ENCODE measurements at places on chromosomes 7 and 10.

GRCh38 chr7:157056957-157057902 is 46.8 kb upstream of the MNX1 start:
- peak; percentile 29 for DNase-seq

- no peak for DNase-seq
These were observed 228.9 kb upstream of the CELF2 start for GRCh38 chr10:10788761-10789160.

DNA sequence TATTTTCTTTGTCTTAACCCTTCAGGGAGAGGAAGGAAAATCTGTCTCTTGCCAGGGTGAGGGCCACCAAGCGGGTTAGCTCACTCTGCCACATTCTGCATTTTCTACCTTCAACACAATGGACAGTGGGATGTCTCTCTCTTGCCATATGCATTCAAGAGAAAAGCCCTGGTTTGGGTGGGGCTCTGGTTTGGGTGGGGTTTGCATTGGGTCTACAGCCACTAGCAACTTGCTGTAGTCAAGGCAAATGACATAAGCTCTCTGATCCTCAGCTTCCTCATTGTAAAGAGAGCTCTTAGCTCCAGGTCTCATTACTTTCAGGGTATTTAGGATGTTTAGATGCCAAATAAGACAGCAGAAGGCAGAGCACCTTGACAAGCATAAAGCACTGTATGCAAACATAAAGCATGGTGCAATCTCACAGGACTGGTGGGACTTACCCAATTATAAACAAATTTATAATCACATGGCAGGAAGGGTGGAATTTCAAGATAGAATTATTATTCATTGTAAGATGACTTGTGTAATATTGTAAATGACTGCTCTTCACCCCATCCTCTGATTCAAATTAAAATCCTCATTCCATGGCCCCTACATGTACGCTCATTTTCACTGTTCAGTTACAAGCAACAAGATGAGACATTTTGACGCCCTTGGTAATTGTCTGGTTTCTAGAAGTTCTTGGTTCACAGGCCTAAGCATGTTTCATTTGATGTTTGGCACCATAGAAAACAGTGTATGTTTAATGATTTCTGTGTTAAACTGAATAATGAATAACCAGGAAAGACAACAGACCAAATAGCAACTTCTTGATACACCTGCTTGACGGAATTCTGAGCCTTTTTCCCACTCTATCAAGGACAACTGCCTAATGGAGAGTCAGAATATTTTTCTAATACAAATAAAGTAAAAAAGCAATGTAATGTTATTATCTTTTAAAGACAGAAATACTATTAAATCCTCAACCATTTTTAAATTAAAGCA is 258.9 kb downstream of the KCNMA1 start:
- DNase-seq = no peak

DNA sequence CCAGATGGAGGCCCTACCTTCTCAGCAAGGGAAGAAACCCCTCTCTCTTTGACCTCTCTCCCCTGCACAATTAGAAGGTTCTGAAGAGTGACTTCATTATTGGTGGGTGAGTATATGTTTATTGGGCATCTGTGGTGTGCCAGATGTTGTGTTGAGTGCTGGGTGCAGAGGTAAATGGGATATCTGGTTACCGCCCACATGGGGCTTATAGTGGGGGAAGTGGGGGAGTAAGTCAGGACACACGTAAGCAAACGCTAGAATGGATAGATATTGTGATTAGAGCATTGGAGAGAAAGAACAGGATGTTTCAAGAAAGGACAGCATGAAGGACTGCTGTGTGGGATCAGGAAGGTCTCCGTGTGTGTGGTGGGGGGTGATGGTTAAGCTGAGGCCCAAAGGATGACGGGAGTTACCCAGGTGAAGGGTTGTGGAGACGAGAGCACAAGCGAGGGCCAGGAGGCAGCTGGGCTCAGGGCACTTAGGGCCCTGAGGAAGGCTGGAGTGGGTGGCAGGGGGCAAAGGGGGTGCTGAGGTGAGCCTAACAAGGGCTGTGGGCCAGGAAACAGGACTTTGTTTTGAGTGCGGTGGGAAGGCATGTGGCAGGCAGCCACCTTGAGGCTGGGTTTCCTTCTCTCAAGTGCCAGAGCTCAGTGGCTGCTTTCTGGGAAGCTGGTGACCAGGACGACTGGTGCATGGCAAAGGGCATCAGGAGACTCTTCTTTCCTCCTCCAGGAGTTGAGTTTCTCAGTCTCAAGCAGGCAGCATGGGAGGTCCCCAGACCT is 299.9 kb downstream of the RPS24 start:
- peak; percentile 22 for DNase-seq

DNA sequence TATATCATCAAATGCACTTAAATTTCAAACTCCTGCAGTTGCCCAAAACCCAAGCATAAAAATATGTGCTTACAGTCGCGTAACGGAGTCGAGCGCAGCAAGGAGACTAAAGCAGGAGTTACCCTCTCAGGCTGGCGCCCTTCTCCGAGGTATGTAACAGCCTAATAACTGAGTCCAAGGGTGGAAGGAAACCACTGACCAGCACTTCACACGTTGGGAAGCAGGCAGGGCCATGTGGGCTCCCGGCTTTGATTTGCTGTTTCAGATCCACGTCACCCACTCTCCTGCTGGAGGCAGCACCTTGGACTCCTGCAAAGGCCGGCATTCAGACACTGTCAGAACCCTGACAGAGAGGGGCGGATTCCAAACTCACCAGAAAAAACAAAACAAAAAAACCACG is 123.8 kb downstream of the DIP2C start:
- no peak for DNase-seq

GRCh38 chr10:123633106-123633505 is 33.0 kb upstream of the GPR26 start:
- peak; percentile 50 for DNase-seq

DNA sequence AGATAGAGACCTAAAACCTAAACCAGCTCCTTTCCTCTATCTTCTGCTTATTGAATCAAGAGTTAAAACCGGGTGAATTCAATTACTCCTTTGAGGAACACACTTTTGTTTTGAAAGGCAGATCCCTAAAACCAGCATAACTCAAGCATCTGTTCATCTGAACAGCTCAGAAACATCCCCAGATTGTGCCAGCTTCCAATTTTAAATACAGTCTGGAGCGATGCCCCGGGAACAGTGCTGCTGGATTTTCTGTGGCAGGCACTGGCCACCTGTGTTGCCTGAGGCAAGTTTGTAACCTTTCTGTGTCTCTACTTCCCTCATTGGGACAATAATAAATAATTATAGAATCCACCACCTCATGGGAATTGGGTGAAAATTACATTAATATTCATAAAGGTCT is 281.4 kb upstream of the NFE2L3 start:
- DNase-seq = no peak

DNA sequence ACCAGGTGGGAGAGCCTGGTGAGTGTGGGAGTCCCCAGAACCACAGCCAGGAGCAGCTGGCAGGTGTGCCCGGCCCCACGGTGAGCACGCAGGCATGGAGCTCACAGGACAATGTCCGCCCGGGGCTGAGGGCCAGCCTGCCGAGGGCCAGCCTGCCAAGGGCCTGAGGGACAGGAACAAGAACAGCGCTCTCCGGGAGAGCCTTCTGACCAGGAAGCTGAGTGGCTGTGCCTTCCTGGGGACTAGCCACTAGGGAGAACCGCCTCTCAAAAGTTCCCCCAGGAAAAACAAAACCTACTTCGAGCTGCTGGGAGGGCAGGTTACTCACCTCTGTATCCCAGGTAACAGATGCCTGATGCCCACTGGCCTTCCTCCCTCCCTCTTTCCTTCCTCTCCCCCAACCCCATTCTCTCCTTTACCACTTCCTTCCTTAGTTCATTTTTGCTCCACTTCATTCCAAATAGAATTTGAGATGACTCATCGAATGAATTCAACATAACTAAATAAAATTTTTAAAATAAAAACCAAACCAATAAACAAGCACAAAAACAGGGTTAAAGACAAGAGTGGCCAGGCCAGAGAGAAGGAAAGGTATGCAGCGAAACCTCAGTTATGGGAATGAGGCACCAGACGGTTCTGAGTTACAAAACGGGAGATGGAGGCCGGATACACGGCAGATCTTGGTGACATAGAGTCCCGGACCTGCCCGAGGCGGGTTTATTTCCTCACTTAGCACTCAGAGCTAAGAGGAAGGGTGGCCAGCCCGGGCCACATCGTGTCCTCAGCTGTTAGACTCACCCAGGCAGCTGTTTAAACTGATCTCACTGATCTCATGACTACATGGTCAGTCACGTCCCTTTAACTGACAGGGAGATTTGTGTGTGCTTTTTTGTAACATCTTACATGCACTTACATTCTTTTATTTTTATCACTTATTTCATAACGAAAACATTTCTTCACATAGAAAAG is 128.5 kb downstream of the TNS3 start:
- peak; percentile 71 for DNase-seq

- no peak for DNase-seq
These were observed 71.4 kb downstream of the CALCR start for GRCh38 chr7:93503088-93503487.

- no peak for DNase-seq
These were observed 108.4 kb upstream of the NPY start for GRCh38 chr7:24175603-24176002.

DNA sequence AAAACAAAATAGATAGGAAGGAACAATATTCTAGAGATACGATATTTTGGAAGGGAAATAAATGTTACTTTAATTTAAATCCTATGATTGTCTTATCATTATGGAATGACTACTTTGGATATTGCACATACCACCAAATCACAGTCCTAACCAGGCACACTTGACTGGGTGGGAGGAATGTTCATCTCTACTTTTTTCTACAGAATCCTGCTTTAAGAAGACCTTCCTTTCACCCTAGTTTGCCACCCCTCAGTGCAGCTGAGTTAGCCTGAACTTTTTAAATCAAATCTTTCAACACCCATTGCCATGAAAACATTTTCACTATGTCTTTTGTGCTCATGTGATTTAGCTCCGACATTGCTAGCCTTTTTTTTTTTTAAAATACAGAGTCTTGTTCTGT is 38.1 kb downstream of the RELN start:
- DNase-seq = no peak

- DNase-seq = no peak
These were observed 3.1 kb upstream of the LDB3 start for GRCh38 chr10:86665218-86665607.

GRCh38 chr7:103469095-103469948 is 23.3 kb upstream of the SLC26A5 start:
- DNase-seq = no peak

DNA sequence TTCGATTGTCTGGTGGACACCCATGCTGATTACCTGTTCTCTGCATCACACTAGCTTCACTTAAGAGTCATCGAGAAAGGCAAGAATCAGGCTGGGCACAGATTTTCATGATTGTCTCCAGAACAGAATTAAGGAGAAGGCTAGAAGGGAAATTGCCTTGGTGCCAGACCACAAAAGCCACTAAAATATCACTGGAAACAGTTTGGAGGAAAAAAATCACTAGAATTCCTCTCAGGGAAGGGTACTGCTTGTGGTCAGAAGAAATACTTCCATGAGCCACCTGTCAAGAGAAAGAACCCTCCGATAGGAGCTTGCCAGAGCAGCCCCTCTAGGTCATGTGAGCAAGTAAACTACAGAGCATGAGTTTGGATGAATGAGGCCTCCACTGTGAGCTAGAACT is 269.3 kb upstream of the TEX47 start:
- DNase-seq = no peak

DNA sequence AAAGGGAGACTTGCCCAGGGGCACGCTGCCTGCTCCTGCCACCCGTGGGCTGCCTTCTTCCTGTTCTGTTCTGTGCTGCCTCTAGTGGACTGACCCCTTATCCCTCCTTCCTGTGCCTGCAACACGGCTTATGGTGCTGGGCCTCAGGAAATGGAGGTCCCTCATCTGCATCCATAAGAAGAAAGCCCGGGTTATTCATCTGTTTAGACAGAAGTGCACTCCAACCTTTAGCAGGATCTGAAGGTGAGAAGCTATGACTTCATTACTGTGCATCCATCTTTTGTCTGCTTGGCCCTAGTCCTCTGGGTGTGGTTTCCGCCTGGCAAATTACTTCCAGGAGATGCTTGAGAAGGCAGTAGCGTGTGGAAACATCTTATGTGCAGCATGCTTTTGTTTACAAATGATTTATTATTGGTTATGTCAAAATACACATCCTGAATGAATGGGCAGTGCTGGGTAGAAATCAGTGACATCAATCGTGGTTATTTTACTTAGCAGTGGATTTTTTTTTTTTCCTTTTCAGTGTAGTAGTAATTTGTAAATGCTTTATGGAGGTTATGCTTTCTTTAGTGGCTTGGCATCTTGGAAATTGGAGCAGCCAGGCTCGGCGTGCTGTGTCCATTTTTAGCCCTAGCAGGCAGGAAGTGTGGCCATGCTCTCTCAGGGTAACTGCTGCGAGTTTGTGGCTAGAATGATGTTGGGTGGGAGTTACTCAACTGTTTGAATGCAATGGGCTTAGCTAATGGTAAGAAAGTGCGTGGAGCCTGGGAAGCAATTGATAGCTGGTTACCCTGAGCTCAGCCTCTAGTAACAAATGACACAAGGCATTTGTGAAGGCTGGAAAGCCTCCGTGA is 12.7 kb downstream of the PTPRE start:
- peak; percentile 69 for DNase-seq

GRCh38 chr7:101968720-101969466 is 151.5 kb downstream of the CUX1 start:
- DNase-seq = no peak

DNA sequence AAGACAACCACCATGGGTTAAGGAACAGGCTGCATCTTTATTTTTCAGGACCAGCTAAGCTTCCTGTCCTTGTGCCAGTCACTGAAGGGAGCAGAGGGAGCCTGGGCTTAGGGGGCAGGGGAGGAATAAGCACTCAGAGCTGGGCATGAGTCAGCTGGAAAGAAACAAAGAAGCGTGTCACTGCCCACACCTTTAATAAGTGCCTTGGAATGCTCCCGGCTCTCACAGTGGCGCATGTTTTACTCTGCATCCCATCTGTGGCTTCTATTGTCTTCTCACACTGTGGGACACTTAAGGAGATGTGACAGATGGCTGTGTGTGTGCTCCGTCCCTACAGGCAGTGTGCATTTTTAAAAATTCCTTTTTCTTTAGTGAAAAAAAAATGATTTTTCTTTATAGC is 71.7 kb downstream of the MTURN start:
- peak; percentile 86 for DNase-seq

- peak; percentile 67 for DNase-seq
These were observed 45.5 kb downstream of the VOPP1 start for GRCh38 chr7:55526770-55527169.

GRCh38 chr7:41568135-41568534 is 134.8 kb downstream of the INHBA start:
- DNase-seq = no peak

GRCh38 chr7:135459951-135460567 is 49.8 kb downstream of the CNOT4 start:
- DNase-seq = no peak

- no peak for DNase-seq
These were observed 1238.9 kb downstream of the XPNPEP1 start for GRCh38 chr10:108684431-108684830.

- DNase-seq = peak; percentile 72
These were observed 4.0 kb downstream of the PDGFA start for GRCh38 chr7:515628-516027.
